ENCODE measurements at places on chromosomes 16 and 17.
A peak's percentile ranks its signal among the peaks of the same experiment; 100 is the strongest.

DNA sequence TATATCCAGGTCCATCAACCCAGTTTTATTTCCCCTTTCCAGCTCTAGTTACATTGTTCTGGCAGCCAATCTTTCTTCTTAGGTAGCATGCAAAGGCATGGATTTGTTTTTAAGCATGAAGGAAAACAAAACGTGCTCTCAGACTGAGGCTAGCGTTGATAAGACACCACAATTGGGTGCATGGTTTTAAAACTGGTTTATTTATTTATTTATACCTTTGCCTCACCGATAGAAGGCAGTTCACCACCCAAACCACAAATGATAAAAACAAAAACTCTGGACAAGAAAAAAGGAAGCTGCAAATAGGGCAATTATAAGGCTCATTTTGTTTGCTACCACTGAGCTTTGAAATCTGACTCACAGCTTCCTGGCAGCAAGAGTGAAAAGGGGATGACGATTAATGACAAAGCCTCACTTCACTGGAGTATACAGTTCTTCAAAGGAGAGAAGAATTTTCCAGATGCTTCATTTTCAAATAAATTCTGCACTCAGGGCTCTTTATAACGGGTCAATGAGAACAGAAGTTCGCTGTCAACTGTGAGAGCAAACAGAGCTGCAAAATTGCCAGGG lies 278.4 kb upstream of the IRX5 start:
- DNase-seq, result no peak

DNA sequence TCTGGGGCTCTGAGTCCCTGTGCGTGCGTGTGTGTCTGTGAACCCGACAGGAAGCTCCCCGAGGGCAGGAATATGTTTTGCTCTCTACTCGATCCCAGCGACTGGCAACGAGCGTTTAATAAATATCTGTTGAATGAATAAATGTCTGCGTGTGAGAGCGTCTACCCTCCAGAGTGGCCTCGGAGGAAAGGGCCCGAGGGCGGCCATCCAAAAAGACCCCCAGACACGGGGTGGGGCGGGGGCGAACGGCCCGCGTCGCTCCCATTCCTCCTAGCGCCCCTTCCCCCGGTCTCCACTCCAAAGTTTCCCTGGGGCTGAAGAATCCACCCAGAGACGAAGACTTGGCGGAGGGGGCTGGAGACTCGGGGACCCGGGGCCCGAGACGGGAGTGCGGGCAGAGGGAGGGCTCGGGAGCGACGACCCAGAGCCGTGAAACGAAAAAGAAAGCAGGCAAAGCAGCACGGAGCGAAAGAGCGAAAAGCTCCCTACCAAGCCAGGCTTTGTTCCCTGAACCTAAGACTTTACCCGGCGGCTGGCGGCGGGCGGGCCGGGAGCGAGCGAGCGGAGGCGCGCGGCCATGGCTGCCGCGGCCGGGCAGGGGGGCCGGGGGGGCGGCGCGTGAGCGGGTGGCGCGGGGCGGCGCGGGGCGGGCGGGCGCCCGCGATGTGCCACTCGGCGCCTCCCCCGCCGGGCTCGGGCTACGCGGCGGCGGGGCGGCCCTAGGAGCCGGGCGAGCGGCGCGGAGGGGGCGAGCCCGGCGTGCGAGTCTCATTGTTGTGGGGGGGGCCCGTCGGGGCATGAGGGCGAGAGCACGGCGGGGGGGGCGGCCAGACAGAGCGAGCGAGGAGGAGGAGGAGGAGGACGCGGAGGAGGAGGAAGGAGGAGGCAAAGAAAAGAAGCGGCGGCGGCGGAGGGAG lies at the start of gene MLLT6:
MLLT6 (plus strand) TSS at position 668 of the 917 bp plus-strand sequence. CDS start 360 bp downstream, outside the sequence.
- DNase-seq, result peak; percentile 75

DNA sequence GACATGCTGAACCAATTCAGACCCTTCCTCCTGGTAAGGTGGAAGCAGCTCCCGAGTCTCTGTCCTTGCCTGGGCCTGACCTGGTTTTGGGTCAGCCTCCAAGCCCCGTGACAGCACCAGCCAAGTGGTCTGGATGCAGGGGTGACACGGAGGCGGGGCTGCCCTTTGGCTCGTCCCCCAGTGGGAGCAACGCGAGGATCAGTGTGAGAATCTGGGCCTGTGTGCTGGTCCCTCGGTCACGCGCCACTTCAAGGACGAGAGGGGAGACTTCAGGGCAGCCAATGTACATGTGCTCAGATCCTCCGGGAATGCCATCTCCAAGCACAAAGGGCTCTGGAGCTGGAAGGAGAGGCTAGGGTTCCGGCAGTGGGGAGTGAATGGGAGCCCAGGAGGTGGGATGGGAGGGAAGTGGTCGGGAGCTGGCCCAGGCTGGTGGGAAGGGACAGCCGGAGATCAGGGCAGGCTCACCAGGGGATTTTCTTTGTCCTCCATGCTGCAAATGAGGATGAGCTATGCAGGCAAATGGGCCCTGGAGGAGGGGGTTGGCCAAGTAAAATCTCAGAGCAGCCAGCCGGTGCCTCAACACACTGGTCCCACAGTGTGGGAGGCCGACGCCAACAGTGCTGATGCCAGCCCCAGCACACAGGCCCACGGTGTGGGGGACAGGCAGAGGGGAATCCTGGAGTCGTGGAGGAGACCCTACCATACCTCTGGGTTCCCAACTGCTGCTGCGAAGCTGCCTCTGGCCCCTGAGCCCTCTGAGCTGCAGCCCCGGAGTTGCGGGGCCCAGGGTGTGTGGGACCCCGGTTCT lies 4.2 kb upstream of the NDRG4 start:
- DNase-seq, result peak; percentile 27

DNA sequence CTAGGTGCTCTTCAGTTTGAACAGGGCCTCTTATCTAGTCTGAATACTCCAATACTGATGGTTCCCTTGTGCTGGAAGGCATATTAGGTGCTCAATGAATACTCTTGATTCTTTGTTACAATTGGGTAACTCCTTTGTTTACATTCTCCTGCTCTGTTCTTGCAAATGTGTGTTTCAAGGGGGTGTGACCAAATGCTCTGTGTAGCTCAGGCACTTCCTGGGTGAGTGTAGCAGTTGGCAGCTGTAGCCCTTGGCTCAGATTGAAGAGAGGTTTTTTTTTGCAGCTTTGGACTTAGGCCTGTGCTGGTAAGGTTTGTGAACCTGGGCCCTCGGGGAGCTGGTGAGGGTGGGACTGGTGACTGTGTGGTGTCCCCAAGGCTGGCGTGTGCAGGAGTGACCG lies 20.2 kb downstream of the TBCD start:
- no peak for DNase-seq

DNA sequence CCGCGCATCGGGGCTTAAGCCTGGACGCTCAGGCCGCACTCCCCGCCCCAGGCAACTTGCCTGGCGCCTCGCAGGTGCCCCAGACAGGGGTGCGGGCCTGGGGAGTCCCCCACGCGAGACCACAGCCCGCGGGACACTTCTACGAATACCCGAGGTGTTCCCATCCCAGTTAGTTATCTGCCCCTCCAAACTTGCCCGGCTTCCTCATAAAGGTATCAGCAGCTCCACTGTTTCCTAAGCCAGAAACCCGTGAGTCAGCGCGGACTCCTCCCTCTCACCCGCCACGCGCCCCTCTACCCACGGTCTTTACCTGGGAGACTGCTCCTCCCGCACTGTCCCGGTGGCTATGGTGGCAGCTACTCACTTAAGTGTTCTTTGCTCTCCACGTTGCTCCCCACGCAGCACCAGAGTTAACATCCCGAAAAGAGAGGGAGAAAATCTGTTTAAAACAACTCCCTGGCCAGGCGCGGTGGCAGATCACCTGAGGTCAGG lies 1.0 kb upstream of the CREBBP start:
- DNase-seq, result no peak

DNA sequence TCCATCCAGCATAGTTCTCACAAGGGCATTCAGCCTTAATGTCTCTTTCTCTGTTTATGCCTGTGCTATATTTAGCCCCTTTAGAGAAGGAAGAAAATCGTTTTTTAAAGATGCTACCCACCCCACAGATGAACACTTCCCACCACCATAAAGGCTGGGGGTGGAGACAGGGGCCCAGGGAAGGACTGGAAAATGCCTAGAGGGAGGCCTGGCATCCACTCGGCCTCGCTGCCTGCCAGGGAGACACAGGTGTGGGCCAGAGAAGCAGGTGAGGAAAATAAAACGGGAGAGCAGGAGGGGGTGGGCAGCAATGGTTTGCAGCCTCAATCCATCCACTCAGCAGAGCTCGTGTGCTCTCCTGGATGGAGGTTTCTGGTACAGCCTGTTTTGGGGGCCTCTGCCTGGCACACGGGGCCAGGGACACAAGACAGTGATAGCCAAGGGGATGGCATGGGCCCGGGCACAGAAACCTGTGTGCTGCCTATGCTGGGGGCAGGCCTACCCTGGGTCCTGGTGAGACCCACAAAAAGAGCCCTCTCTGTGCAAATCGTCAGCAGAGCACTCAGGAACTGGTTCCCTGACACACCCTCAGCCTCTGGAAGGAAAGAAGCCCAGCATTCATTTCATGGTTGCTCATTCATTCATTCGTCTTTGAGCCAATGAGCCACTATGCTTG lies 121.4 kb downstream of the C16orf78 start:
- DNase-seq, result no peak

GRCh38 chr17:76547183-76547641 lies 7.4 kb downstream of the PRCD start:
- DNase-seq, result peak; percentile 63

DNA sequence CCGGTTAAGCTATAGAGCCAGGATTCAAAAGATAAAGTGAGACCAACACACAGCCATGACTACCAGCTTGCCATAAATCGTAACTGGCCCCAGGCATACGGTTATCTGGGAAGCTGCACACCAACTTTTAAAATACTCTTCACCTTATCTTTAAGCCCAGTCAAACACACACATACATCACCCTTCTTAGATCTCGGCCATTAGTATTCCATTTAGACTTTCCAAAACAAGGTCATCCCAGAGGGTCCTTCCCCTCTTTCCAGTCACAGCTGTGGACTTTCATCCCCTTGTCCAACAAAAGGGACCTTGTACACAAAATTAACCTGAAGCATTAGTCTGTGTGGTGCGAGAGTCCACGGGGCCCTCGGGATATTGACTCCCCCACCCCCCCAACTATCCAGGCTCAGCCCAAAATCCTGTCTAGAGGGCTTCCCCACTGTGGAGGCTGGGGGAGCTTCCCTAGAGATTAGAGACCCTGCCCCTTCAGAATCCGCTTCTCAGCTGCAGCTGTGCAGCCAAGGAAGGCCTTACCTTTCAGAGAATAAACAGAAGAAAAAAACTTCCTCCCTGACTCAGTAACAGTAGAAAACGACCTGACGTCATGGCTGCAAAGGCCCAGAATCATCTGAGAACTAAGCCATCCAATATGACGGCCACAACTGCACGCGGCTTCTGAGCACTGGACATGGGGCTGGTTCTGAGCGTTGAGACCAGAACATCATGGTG lies 9.9 kb downstream of the ZFHX3 start:
- DNase-seq, result no peak

GRCh38 chr16:70483426-70483825 lies 29.0 kb downstream of the FCSK start:
- DNase-seq, result no peak

- no peak for DNase-seq
These were observed 10.1 kb downstream of the DYNC1LI2 start for GRCh38 chr16:66741169-66741900.

- DNase-seq, result no peak
These were observed 8.2 kb upstream of the SEC14L1 start for GRCh38 chr17:77132411-77133086.

GRCh38 chr16:21987498-21987897 lies 13.4 kb downstream of the PDZD9 start:
- DNase-seq, result no peak

GRCh38 chr16:75060723-75061122 lies 55.9 kb downstream of the LDHD start:
- no peak for DNase-seq

GRCh38 chr16:78761427-78761826 lies 662.0 kb downstream of the WWOX start:
- DNase-seq, result no peak

DNA sequence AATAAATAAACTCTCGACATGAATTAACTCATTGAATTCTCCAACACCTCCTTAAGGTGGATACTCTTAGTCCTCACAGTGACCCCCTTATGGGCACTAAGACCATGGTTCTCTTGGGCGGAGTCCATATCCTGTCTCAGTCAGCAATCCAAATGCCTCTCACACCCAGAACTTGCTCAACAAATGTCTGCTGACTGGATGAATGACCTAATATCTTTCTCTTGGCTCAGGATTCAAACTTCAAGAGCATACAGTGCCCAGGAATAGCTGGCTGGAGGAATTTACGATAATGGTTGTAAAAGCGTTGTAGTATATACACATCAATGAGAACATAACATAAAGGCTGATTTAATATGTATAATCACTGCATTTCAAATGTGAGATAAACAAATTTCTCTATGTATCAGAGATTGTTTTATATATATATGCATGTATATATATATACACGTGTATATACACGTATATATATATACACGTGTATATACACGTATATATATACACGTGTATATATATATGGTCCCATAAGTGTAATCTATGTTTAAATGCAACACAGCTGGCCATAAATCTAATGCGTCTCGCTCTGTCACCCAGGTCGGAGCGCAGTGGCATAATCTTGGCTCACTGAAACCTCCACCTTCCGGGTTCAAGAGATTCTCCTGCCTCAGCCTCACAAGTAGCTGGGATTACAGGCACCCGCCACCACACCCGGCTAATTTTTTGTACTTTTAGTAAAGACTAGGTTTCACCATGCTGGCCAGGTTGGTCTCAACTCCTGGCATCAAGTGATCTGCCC lies 6.5 kb upstream of the UBB start:
- DNase-seq, result no peak
